ENCODE measurements at places on chromosomes 11 and 22. TPM values are rescaled to one million over a fixed set of nuclear protein-coding genes. Genes with fewer than 3 reads are reported as not detected.

GRCh38 chr11:78074756-78075155 is 4.9 kb downstream of the NDUFC2 start:
- no peak overlapping the region for H3K27ac ChIP-seq
- H3K27me3 ChIP-seq = no peaks in the 10 kb centered on the region
- H3K36me3 ChIP-seq = peaks cover 14% of the 10 kb centered on the region
- no peak overlapping the region for H3K4me3 ChIP-seq
- no peak for DNase-seq
- peaks cover 47% of the 10 kb centered on the region for H3K4me1 ChIP-seq

- H3K36me3 ChIP-seq = peaks cover 24% of the 10 kb centered on the region
- peak overlapping the region; percentile 22 for H3K27ac ChIP-seq
- peaks cover 12% of the 10 kb centered on the region for H3K4me1 ChIP-seq
- no peak for DNase-seq
- no peak overlapping the region for H3K4me3 ChIP-seq
- no peaks in the 10 kb centered on the region for H3K27me3 ChIP-seq
Measured at GRCh38 chr22:46673662-46674236, 53.6 kb downstream of the GRAMD4 start.

- no peak overlapping the region for H3K27ac ChIP-seq
- no peaks in the 10 kb centered on the region for H3K36me3 ChIP-seq
- no peak for DNase-seq
- H3K4me3 ChIP-seq = no peak overlapping the region
- no peaks in the 10 kb centered on the region for H3K27me3 ChIP-seq
Measured at GRCh38 chr11:84465040-84465439, 1162.1 kb downstream of the DLG2 start.

GRCh38 chr22:32665676-32666075 is 135.8 kb upstream of the TIMP3 start:
- no peaks in the 10 kb centered on the region for H3K36me3 ChIP-seq
- no peak for DNase-seq
- H3K4me3 ChIP-seq = no peak overlapping the region
- H3K27ac ChIP-seq = no peak overlapping the region
- no peaks in the 10 kb centered on the region for H3K27me3 ChIP-seq

GRCh38 chr11:91871791-91872190 is 352.8 kb upstream of the FAT3 start:
- H3K27me3 ChIP-seq = no peaks in the 10 kb centered on the region
- no peak for DNase-seq
- peaks cover 16% of the 10 kb centered on the region for H3K4me1 ChIP-seq
- no peaks in the 10 kb centered on the region for H3K36me3 ChIP-seq
- H3K27ac ChIP-seq = no peak overlapping the region

- no peaks in the 10 kb centered on the region for H3K27me3 ChIP-seq
- no peak overlapping the region for H3K27ac ChIP-seq
- H3K4me3 ChIP-seq = no peak overlapping the region
- DNase-seq = no peak
- H3K4me1 ChIP-seq = peaks cover 32% of the 10 kb centered on the region
- no peaks in the 10 kb centered on the region for H3K36me3 ChIP-seq
Measured at GRCh38 chr11:66904055-66904454, 47.2 kb downstream of the LRFN4 start.

GRCh38 chr11:131518305-131518838 is 148.0 kb downstream of the NTM start:
- H3K36me3 ChIP-seq = no peaks in the 10 kb centered on the region
- no peak for DNase-seq
- no peak overlapping the region for H3K27ac ChIP-seq
- no peaks in the 10 kb centered on the region for H3K4me1 ChIP-seq
- H3K27me3 ChIP-seq = no peaks in the 10 kb centered on the region

- DNase-seq = no peak
- no peaks in the 10 kb centered on the region for H3K36me3 ChIP-seq
- H3K4me1 ChIP-seq = no peaks in the 10 kb centered on the region
- H3K27ac ChIP-seq = no peak overlapping the region
- H3K27me3 ChIP-seq = peaks cover 4% of the 10 kb centered on the region
- peak overlapping the region; percentile 29 for H3K4me3 ChIP-seq
Measured at GRCh38 chr11:78023426-78023825, 350 bp upstream of the KCTD14 start.

GRCh38 chr11:116412118-116412889 is 360.5 kb downstream of the BUD13 start:
- H3K27ac ChIP-seq = no peak overlapping the region
- no peaks in the 10 kb centered on the region for H3K27me3 ChIP-seq
- H3K4me1 ChIP-seq = no peaks in the 10 kb centered on the region

DNA sequence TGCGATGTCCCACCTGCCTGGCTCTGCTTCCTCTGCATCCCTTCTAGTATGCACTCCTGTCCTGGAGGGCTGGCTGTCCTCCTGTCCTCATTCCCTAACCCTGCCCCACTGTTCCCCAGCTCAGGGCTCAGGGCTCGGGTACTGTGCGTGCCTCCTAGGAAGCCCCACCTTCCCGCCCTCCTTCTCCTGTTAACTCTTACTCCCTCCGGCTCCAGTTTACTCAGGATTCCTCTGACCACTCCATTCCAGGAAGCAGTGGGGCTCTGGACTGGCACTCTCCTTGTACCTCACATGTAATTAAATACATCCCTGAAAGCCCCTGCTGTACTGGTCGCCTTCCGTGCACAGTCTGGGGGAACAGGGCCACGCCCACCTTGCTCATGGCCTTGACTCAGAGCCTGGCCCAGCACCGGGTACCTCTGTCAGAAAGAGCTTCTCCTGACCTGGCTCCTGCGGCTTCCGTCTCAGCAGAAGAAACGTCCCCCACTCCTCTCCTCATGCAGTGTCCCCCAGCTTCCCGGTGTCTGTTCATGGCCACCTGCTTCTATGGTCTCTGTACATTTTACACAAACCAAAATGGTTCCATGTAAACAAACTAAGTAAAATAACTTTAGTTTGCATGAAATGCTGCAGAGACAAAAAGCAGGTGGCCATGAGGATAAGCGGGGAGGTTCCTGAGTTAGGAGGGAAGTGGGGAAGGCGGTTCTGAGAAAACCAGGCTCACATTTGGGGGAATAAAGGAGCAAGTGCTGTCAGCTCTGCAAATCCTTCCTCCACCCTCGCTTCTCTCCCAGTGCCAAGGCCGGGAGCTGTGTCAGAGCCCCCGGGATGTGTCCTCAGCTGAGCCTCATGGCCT is 445.9 kb downstream of the BRD1 start:
- no peaks in the 10 kb centered on the region for H3K4me1 ChIP-seq
- peaks cover 3% of the 10 kb centered on the region for H3K27me3 ChIP-seq
- DNase-seq = no peak

DNA sequence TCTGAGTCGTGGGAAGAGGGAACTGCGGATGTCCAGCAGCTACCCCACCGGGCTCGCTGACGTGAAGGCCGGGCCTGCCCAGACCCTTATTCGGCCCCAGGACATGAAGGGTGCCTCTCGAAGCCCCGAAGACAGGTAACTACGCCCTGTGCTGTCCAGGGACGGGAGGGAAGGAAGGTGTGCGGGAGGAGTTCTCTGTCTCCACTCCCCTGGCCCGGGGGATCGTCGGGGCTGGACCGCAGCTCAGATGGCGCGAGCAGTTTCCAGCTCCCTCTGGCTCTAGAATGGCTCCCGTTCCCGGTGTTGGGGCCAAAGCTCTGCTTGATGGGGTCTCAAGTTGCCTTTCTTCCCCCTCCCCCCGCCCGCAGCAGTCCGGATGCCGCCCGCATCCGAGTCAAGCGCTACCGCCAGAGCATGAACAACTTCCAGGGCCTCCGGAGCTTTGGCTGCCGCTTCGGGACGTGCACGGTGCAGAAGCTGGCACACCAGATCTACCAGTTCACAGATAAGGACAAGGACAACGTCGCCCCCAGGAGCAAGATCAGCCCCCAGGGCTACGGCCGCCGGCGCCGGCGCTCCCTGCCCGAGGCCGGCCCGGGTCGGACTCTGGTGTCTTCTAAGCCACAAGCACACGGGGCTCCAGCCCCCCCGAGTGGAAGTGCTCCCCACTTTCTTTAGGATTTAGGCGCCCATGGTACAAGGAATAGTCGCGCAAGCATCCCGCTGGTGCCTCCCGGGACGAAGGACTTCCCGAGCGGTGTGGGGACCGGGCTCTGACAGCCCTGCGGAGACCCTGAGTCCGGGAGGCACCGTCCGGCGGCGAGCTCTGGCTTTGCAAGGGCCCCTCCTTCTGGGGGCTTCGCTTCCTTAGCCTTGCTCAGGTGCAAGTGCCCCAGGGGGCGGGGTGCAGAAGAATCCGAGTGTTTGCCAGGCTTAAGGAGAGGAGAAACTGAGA is 1.4 kb downstream of the ADM start:
- no peak for DNase-seq
- peak overlapping the region; percentile 85 for H3K27ac ChIP-seq
- H3K36me3 ChIP-seq = no peaks in the 10 kb centered on the region
- H3K27me3 ChIP-seq = no peaks in the 10 kb centered on the region
- peak overlapping the region; percentile 91 for H3K4me3 ChIP-seq

GRCh38 chr11:82315093-82315492 is 418.6 kb downstream of the FAM181B start:
- H3K4me3 ChIP-seq = no peak overlapping the region
- no peak for DNase-seq
- H3K27me3 ChIP-seq = no peaks in the 10 kb centered on the region
- H3K36me3 ChIP-seq = no peaks in the 10 kb centered on the region
- H3K27ac ChIP-seq = no peak overlapping the region

CRY2 gene
- 36.7 TPM for total RNA-seq

TRIM77 gene
- total RNA-seq = not detected

IL18 gene
- total RNA-seq = 11.7 TPM

IFITM1 gene
- total RNA-seq = 97.6 TPM

F2 gene
- total RNA-seq = 1.4 TPM

HBE1 gene
- not detected for total RNA-seq

DCUN1D5 gene
- total RNA-seq = 50.7 TPM
